ENCODE measurements at places on chromosomes 7 and 10. TPM values are rescaled to one million over a fixed set of nuclear protein-coding genes. Genes with fewer than 3 reads are reported as not detected.

VIPR2 gene
- not detected for total RNA-seq

PCGF6 gene
- total RNA-seq: 11.1 TPM

TMEM178B gene
- under 0.01 TPM for total RNA-seq

NOS3 gene
- under 0.01 TPM for total RNA-seq

MYPN gene
- not detected for total RNA-seq

Measured in bronchial epithelial cell (primary cell).